ENCODE measurements at places on chromosomes 6 and 20.

- no peak for DNase-seq
These were observed 53.9 kb downstream of the EPHA7 start for GRCh38 chr6:93365445-93365844.

- no peak for DNase-seq
These were observed 37.3 kb upstream of the BPIFA2 start for GRCh38 chr20:33130568-33131061.

DNA sequence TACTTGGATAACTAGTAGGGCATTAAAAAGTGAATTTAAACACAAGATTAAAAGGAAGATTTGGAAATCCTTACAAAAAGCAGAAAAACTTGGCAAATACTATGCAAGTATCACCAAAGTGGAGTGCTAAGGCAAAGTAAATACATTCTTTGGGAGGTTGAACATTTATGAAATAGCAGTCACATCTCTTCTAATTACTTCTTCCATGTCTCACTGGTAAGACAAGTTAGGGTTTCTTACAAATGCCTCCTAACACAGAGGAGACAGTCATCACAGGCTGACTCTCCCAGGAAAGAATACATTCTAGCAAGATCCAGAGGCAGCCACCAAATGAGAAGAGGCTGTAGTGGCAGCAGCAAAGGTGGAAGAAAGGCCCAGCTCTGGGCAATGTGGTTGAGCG, 298.2 kb downstream of the BTBD9 start:
- DNase-seq = no peak

- DNase-seq = no peak
These were observed 190.9 kb upstream of the FOXA2 start for GRCh38 chr20:22775256-22775655.

GRCh38 chr6:29708432-29709179, 14.6 kb upstream of the HLA-F start:
- DNase-seq = peak; percentile 74

DNA sequence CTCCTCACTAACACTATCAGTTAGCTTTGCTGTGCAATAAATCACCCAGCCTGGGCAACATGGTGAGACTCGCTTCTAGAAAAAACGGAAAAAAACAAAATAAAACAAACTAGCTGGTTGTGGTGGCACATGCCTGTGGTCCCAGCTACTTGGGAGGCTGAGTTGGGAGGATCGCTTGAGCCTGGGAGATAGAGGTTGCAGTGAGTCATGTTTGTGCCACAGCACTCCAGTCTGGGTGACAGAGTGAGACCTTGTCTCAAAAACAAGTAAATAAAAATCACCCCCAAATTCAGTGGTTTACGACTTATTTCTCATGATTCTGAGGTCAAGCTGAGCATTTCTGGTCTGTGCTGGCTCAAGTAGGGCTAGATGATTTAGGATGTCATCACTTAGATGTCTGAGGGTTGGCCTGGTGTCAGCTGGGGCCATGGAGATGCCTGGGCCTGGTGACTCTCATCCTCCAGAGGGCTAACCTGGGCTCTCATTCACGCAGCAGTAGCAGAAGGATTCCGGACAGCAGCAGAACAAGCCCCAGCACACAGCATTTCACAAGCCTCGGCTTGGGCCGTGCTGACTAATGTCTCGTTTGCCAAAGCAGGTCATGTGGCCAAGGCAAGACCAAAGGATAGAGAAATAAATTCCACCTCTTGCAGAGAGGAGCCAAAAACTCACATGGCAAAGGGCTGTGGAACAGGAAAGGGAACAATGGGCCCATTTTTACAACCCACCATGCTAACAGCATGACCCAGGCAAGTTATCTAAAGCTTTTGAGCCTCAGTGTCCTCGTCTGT, 32.5 kb downstream of the MGME1 start:
- no peak for DNase-seq

- DNase-seq = no peak
These were observed 95.1 kb upstream of the SASH1 start for GRCh38 chr6:148247386-148248063.

GRCh38 chr6:44135173-44135758, 7.9 kb downstream of the TMEM63B start:
- DNase-seq = no peak

DNA sequence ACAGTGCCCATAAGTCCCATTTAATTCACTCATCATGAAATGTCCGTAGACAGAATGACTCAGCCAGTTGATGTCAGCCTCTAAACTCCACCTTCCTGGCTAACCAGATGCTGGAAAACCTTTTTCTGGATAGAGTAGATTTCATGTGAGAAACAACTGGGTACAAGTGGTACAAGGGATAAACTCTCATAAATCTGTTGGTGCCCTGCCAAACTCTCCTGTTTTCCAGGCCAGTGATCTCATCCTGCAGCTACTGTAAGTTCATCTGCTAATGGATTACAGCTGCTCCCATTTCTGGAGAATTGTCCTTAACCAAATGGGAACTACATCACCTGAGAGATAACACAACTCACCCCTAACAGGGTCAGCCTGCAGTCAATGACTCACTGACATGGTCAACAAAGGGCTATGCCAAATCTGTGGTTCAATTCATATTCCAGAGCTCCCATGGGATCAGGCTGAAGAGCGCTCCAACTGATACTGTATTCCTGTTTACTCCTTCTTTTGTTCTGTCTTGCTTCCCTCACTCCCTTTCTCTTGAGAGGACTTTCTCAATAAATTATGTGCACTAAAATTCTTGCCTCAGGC, 210.1 kb upstream of the HDDC2 start:
- DNase-seq = no peak

- DNase-seq = no peak
These were observed 147.1 kb upstream of the RREB1 start for GRCh38 chr6:6960571-6961251.

GRCh38 chr20:25140968-25141367, 54.5 kb upstream of the ENTPD6 start:
- no peak for DNase-seq

- DNase-seq = no peak
These were observed 195.3 kb downstream of the MOXD1 start for GRCh38 chr6:132205946-132206345.

GRCh38 chr6:20916086-20916485, 381.8 kb downstream of the CDKAL1 start:
- DNase-seq = no peak

- DNase-seq = no peak
These were observed 69.3 kb downstream of the EYA2 start for GRCh38 chr20:46963758-46964617.

Data from CD4-positive, alpha-beta T cell treated with Interleukin-4 for 1 hour (primary cell).